Sigmoid colon (tissue), 7 donors: ENCODE measurements at places on chromosomes 5 and 9. TPM values are rescaled to one million over a fixed set of nuclear protein-coding genes. Genes with fewer than 3 reads are reported as not detected.

DNA sequence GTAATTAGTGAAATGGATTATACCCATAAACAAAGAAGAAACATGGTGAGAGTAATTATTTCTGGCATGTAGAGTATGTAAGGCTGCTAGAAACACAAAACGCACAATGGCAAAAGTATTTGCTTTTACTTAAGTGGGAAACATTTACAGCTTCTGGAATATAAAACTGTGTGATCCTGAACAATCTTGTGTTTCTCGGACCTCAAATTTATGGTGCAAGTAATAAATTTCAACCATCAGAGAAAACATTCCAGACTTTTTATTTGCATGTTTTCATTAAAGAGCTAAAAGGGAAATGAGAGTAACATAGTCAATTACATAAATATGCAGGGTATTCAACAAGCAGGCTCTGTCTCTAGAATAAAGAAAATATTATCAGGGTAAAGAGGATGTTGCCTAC, 17.2 kb upstream of the PRR16 start:
- DNase-seq: no peak

The NR6A1 gene
- total RNA-seq: 2.1 TPM

The AGPAT2 gene
- 35.5 TPM for total RNA-seq

DNA sequence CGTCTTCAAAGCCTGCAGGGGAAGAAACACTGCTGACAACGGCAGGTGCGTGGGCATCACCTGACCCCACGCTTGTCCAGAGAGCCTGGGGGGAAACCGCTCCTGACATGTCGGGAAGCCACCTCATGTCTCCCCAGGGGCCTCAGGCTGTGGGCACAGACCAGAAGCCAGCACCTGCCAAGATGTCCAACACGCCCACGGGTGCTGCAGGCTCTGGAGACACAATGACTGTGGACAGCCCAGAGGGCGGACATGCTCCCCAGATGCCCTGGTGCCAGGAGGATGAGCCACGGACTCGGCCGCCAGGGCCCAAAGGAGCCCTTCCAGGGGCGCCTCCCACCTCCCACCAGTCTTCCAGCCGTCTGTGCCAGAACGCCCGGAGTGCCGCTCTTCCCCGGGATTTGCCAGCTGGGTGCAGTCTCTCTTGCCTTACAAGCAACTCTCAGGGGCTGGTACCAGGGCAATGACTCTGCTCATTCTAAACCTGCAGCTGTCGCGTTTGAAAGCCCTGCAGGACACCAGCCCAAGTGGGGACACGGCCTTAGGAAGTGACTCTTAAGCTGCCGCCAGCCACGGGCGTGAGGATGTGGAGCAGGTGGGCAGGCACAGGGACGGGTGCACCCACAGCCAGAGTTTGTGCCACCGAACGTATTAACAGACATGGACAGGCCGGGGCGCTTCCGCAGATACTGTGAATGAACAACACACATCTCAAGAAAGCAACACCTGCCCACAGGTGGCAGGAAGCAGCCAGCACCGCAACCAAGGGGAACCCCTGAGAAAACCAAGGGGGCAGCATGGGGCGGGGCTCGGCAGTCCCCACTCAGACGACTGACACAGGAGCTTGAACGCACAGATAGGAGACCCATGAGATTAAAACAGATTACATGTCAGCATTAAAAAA, 6.8 kb upstream of the LHX3 start:
- DNase-seq: no peak

The TSSK1B gene
- total RNA-seq: not detected

- no peak for DNase-seq
These were observed 47.0 kb upstream of the MROH2B start for GRCh38 chr5:41118177-41118576.

DNA sequence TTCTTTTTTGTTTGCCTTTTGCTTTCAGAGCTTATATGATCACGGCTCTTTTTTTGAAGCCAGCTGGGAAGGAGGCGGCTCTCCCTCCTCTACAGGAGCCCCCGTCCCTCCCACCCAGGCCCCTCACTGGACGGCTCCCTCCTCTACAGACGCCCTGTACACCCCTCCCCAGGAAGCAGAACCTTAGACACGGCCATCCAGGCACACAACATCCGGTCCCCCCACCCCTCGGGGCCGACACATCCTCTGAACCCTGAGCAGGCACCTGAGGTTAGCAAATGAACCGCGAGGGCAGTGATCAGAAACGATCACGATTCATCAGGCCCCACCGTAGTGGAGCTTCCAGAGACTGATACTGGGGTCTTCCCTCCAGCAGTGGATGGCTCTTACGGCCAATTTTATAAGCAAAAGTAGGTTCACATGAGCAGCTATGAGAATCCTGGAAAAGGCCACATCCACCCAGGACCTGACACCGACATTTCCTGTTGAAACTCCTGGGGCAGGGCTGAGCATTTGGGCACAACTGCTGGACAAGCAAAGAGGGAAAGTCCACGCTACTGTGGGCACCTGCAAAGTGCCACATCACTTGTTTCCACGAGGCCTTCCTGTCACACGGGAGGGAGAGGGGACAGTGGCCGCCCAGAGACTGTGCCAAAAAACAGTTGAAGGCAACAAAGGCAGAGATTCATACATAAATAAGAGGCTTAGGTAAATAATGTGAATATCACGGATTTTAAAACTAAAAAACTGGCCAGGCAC, 78.9 kb downstream of the SEMA4D start:
- no peak for DNase-seq
